ENCODE measurements at places on chromosomes 7 and 10.

GRCh38 chr7:69825113-69825972 lies 227.1 kb downstream of the AUTS2 start:
- no peak for DNase-seq

GRCh38 chr10:110870823-110871297 lies 868 bp upstream of the PDCD4 start:
- no peak for DNase-seq

- peak; percentile 85 for DNase-seq
Measured at GRCh38 chr7:150631084-150631826, 930 bp downstream of the GIMAP6 start.

- DNase-seq: no peak
Measured at GRCh38 chr10:111824128-111824527, 359.4 kb downstream of the GPAM start.

- no peak for DNase-seq
Measured at GRCh38 chr7:127034186-127034806, 218.4 kb downstream of the GRM8 start.

DNA sequence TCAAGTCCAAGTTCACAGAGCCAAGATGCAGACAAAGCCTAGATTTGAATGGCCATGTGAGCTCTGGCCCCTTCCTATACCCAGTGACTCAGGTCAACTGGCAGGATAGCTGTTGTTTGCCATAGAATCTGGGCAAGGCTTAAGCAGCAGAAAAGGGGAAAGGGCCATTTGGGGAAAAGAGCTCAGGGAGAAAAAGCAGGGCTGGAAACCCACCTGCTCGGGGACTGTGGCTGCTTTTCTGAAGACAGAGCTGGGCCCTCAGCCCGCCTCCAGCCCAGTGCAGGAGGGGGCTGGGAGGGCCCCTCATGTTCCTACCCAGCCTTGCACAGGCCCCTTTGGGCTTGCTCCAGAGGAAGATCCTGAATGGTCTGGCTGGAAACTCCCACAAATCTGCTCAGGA lies 32.6 kb upstream of the HABP2 start:
- DNase-seq: no peak

GRCh38 chr7:101186844-101187428 lies 6.8 kb upstream of the NAT16 start:
- DNase-seq: no peak

GRCh38 chr10:35011771-35012191 lies 78.4 kb downstream of the CUL2 start:
- DNase-seq: no peak

- peak; percentile 80 for DNase-seq
Measured at GRCh38 chr10:79318369-79318768, 28.9 kb upstream of the PPIF start.
